ENCODE measurements at places on chromosomes 16 and 17.

DNA sequence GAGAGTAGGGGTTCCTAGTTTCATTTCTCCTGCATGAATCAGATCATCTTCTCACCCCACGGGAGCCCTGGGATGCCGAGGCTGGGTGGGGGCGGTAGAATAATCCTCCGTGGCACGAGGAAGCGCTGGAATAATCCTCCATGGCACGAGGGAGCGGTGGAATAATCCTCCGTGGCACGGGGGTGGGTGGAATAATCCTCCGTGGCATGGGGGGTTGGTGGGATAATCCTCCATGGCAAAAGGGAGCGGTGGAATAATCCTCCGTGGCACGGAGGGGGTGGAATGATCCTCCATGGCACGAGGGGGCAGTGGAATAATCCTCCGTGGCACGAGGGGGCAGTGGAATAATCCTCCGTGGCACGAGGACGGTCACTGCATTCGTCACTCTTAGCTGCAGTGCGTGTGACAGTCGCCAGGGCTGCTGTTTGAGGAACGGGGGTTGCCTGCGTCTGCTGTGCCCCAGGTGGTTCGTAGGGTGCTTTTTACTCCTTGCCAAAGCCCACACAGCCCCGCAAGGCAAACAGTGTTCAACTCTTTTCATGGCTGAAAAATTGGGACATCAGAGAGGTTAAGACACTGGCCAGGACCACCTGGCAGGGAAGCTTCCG lies 152.5 kb downstream of the BANP start:
- no peak for DNase-seq

- DNase-seq: no peak
These were observed 1.2 kb downstream of the SRRM2 start for GRCh38 chr16:2753733-2754020.

DNA sequence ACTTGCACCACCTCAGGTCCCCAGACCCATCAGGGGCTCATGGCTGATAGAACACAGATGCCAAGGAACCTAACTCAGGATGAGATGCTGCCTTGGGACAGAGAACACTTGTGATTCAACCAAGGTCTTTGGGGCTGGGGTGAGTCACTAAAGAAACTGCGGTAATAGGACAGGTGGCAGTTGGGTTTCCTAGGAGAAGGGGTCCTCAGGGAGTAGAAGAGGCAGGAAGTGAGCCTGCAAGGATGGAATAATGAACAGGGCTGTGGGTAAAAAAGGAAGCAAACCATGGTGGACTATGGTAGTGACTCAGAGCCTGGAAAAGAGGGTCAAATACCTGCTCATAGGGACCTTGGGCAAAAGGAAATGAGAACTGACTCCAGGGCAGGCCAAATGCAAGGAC lies 6.5 kb upstream of the PNPO start:
- no peak for DNase-seq

DNA sequence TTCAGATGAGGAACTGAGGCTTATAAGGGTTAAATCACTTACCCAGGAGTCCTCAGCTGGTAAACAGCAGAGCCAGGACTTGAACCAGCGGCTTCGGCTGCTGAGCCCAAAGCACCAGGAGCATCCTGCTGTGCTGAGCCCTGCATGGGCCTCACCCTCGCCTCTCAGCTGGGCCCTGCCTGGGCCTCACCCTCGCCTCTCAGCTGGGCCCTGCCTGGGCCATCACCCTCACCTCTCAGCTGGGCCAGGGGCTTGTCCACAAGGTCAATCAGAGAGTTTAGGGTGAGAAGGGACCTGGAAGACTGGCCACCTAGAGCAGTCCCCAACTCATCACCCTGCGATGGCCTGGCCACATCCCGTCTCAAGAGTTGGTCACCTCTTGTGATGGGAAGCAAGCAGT lies 4.2 kb downstream of the STAC2 start:
- DNase-seq: no peak

DNA sequence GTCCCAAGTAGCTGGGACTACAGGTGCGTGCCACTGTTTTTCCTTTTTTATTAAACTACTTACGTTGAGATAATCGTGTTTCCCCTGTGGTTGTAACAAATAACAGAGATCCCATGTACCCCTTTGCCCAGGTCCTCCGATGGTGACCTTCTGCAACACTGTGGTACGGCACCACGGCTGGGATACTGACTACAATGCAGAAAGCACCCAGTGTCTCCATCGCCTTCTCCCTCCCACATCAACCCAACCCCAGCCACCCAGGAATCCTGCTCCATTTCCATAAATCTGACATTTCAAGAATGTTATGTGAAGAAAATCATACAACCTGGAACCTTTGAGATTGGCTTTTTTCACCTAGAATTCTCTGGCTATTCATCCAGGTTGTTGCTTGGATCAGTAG lies 22.1 kb downstream of the MPRIP start:
- DNase-seq: no peak

DNA sequence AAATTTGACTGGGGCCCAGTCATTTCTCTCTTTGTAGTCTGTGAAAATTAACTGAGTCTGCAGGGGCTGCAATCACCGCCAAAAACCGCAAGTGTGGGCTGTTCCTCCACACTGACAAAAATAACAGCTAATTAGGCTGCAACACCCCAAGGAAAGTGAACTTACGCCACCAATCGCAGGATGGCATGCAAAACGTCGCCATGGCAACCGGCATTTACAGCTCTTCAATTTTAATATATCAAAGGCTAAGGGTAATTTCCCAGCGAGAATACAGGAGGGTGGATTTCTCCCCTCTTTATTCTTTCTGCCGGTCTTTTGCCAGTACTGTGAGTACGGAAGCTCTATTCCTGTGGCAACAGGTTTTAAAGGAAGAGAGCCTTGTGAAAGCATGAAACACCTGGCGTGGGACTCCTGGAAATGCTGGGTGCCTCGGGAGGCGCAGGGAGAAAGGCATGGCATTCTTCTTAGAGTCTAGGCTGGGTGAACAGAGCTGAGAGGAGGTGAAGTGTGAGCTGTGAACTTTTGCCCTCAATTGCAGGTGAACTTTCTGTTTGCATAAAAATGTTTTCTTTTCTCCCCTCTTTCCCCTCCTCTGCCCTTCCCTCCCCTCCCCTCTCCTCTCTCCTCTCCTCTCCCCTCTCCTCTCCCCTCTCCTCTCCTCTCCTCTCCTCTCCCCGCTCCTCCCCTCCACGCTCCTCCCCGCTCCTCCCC lies 399.7 kb downstream of the XYLT1 start:
- peak; percentile 78 for DNase-seq

DNA sequence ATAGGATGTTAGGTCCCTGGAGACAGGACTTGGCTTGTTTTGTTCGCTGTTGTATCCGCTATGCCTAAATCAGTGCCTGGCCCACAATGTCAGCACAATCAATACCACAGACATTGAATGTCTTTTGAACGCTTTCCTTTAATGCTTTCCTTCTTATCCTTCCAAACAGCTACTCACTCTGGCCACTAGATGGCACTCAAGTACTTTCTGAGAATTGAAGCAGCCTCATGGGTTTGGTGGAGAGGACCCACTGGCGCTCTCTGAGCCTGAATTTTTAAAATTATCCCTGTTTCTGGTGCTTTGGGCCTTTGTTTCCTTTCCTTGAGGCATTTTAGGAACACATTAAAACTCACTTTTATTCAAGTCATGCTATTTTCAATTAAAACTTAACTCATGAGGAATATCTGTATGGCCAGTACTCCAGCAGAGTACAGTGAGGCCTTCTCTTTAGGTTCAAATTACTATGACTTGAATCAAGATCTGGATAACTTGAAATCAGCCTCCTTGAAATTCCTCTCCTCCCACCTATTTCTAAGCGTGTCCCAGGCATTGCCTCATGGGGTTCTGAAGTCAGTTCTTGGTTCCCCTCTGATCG lies 3.2 kb upstream of the NLRP1 start:
- peak; percentile 39 for DNase-seq

- peak; percentile 66 for DNase-seq
These were observed at the start of gene CORO6 for GRCh38 chr17:29622337-29623282. Gene CORO6, minus strand, starts transcription at chr17:29622912. Its CDS starts 1,491 bp downstream, at chr17:29621421.
